Pancreas (tissue), 10 donors: ENCODE measurements at places on chromosomes 7 and 10.

DNA sequence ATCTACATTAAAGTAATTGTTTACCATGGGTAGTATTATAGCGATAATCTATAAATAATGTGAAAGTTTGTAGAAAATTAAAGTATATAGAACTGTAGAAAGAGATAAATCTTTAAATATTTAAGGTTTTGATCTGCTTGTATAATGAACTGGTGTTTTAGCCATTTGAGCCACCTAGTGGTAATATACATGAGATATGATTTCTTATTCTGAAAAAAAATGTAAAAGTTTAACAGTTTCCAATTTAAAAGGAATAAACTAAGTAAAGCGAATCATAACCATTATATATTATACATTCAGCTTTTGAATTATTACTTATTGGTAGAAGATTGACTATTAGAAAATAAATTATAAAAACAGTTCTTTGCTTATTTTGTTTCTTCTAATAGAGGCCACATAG lies 91.2 kb downstream of the OTUD1 start:
- DNase-seq: no peak

GRCh38 chr10:97762056-97762455 lies 9.7 kb downstream of the SFRP5 start:
- peak; percentile 52 for DNase-seq

- DNase-seq: no peak
These were observed 25.0 kb upstream of the KAT6B start for GRCh38 chr10:74801447-74801846.

DNA sequence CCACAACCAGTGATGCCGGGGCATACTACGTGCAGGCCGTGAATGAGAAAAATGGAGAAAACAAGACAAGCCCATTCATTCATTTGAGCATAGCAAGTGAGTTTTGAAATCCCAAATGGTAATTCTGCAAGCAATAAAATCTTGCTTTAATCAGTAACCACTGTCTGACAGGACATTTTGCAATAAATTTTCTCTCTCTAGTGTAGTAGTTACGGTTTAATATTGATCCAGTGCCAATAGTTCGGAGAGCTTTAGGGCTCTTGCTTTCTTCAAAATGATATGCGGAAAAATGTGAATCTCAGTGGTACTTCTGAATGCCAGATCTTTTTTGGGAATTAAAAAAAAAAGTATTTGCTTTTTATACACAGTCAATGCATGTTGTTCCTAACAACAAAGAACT lies 520.4 kb downstream of the SDK1 start:
- no peak for DNase-seq

DNA sequence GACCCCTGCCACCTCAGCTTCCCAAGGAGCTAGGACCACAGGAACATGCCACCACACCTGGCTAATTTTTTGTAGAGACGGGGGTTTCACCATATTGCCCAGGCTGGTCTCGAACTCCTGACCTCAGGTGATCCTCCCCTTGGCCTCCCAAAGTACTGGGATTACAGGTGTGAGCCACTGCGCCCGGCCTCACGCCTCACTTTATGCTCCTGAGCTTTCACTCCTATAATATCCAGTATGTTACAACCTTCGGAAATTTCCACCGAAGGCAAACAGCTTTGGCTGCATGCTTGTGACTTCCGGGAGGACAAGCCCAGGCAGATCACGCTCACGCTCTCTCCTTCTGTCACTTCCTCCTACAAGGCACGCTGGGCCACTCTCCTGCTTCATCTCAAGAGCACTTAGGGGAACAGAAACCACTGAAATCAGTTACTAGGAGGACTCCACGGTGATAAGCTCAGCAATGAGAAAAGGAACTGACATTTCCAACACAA lies 4.4 kb upstream of the MAD1L1 start:
- DNase-seq: no peak

GRCh38 chr7:66883716-66884115 lies 37.3 kb upstream of the TMEM248 start:
- DNase-seq: no peak

DNA sequence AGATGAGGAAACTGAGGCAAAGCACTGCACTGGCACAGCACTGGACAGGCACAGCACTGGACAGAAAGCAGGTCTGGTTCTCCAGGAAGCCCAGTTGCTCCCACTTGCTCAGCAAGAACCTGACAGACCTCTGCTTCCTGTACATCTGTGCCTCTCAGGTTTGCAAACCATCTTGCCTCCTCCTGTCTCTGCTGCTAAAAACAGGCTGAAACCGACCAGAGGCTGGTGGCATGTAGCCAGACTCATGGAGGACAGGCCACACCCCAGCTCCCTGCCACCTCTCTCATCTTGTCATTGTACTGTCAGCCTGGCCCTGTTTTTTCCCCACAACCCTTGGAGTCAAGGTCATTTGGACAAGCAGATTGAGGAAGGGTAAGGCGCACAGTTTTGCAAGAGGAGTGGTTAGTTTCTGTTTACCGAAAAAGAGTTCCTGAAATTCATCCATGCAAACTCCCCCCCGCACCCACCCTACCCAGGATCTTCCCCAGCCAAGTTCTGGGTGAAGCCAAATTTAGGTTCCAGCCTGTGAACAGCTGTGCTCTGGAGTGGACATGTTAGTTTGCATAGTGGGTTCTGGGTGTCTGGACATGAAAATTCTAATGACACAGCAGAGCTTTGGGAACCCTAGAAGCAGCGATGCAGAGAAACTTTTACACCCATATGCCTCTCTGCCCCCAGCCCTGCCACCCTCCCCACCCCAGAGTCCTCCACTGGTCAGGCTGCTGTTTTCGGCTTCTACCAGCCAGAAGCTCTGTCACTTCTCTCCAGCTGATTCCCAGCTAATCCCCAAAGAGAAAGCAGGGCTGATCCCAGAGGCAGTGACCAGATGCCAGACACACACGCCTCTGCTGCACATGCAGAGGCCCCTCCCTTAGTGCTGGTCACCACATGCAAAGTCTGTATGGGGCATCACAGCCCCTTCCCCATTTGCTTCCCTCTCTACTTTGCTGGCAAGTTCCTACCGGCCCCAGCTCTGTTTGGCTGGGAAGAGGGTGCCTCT lies 8.5 kb upstream of the C10orf105 start:
- DNase-seq: peak; percentile 34

DNA sequence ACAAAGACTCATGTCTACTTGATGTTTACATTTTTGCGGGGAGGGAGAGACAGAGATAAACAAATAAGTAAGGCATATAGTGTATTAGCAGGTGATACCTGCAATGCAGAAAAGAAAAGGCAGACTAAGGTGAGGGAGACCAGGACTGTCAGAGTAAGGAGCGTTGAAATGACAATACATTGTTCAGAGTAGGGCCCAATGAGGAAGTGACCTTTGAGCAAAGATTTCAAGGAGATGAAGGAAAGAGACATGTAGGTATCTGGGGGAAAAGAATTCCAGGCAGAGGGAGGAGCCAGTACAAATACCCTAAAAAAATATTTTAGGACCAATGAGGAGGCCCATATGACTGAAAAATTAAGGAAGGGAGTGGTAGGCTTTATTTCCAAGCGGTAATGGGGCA lies 162.7 kb upstream of the PRSS1 start:
- DNase-seq: no peak

DNA sequence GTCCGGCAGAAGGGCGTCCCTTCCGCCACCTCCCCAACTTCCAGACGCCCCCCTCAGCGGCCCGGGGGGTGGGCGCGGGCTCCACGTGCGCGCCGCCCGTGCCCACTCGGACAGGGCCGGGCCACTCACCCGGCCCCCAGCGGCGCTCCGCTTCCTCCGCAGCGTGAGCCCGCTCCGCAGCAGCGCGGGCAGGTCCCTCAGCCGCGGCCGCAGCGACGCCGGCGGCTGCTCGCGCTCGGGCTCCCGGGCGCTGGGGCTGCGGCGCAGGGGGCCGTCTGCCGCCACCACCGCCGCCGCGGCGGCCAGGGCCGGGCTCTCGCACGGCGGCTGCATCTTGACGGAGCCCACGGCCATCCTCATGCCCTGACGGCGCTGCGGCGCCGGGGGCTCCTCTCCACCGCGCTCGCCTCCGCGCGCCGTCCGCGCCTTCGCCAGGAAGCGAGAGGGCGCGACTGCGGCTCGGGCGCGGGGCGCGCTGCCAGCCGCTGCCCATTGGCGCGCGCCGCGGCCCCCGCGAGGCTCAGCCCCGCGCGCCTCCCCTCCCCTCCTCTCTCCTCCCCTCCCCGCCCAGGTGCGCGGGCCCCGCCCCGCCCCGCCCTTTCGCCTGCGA lies at the start of gene RAPGEF5:
Gene RAPGEF5 (minus strand): TSS at position 454 of the 610 bp plus-strand sequence. CDS start 94 bp downstream, at position 360.
- DNase-seq: peak; percentile 76

DNA sequence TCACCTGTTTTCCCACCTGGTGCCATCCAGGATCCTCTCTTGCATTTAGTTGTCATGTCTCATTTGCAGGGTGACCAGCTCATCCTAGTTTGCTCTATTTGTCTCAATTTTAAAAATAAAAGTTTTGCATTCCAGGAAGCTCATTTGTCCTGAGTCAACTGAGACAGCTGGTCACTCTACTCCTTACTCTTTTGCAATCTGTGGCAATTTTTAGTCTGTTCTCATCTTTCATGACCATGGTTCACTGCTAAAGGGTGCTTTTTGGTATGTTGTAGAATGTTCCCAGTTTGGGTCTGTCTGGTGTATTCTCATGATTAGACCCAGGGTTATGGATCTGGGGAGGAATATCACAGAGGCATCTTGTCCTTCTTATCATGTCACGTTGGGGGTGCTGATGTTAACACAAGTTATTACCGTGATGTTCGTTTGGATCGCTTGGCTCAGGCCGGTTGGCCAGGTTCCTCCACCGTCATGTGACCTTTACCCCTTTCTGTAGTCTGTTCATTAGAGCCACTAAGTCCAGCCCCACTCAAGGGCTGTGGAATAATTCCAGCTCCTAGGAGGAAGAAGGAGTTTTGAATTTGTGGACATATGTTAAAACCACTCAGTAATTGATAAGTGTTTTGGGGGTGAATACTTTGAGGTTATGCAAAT lies 103.3 kb upstream of the IGFBP3 start:
- no peak for DNase-seq

- DNase-seq: no peak
These were observed 506.2 kb upstream of the ZWINT start for GRCh38 chr10:56867236-56867635.

GRCh38 chr10:72407927-72408600 lies 53.3 kb upstream of the DNAJB12 start:
- DNase-seq: no peak

- DNase-seq: no peak
These were observed 47.6 kb downstream of the TSPAN15 start for GRCh38 chr10:69498711-69499471.

- DNase-seq: no peak
These were observed 588.7 kb upstream of the MBL2 start for GRCh38 chr10:53361281-53361680.

GRCh38 chr10:93915598-93915997 lies 21.8 kb downstream of the SLC35G1 start:
- no peak for DNase-seq

DNA sequence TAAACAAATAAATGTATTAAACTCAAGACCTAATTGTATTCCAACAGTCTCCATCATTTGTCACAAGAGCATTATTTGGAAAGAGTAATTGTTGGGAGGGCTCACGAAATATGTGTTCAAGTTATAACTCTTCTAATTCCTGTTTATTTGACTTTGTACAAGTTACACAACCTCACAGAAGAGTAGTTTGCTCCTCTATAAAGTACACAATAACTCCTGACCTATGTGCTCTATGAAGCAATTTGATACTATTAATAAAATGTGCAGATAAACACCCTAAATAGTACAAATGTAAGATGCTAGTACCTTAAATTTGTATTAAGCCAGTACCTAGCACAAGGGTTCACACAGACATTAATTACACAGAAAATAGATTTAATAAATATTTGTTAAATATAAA lies 285.8 kb downstream of the LRRTM3 start:
- DNase-seq: no peak

- no peak for DNase-seq
These were observed 59.8 kb downstream of the CSGALNACT2 start for GRCh38 chr10:43197834-43198681.

DNA sequence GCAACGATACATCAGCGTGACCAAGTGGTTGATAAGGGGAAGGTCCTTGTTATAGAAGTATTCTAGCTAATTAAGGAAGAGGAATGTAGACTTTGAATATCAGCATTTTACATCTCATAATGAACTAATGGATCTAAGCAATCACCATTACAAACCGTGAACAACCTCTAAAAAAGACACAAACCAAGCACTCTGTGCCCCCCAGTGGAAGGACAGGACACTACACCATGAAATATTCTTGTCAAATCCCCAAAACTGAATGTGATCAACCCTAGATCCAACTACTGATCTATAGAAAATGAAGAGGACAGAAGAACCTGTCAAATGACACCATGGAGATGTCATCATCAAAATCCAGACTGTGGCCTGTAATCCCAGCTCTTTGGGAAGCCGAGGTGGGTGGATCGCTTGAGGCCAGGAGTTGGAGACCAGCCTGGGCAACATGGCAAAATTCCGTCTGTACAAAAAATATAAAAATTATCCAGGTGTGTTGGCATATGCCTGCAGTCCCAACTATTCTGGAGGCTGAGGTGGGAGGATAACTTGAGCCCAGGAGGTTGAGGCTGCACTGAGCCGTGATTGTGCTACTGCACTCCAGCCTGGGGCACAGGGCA lies 111.3 kb upstream of the CARD11 start:
- peak; percentile 19 for DNase-seq

GRCh38 chr10:20170661-20171060 lies 354.4 kb downstream of the PLXDC2 start:
- DNase-seq: no peak

DNA sequence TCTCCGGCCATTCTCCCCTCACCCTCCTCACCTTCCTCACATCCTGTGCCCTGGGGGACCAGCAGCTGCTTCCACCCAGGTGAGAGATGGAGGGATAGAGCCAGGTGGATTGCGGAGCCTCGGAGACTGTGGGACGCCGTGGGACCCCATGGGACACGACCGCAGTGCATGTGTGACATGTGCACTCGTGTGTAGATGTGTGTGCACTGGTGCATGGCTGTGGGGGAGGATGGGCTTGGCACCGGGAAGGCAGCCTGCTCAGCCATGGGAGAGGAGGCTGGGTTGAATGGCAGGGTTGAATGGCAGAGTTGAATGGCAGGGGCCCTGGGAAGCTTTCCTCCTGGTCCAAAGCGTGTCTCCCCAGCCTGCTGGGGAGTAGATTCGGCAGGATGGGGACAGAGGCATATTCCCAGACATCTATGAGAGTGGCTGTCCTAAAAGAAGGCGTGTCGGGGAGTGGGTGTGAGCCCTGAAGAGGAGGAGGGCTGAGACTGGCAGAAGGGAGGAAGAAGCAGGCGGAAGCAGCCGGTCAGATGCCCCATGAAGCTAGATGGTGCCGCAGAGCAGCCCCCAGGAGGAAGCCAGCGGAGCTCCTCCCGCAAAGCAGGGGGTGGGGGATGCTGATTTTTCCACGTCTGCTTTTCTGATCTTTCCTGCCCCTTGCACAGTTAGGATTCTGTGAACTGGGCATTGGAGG lies 815 bp downstream of the GIMAP8 start:
- no peak for DNase-seq
